ENCODE measurements at places on chromosomes 3 and 15.

GRCh38 chr3:52892625-52893311 is 4.6 kb downstream of the STIMATE start:
- peak; percentile 39 for DNase-seq

DNA sequence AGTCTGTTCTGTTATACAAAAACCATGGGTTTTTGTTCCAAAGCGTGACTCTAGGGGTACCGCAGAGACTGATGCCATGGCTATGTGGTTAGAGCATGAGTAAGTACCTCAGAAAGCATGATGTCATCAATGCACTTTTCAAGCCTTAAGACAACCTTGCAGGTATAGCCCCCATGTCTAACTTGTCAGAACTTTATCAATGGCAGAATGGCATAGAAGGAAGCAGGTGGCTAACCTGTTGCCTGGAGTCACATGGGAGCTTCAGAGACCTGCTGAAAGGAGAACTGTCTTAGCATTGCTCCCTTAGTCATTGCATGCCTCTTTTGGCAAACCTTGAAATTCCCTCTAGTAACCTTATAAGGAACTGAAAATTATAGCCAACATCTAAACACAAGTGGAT is 52.5 kb downstream of the EOMES start:
- no peak for DNase-seq

GRCh38 chr3:180430896-180431295 is 171.1 kb upstream of the TTC14 start:
- DNase-seq: no peak

- no peak for DNase-seq
These were observed 155.7 kb downstream of the KLF13 start for GRCh38 chr15:31482122-31482922.

GRCh38 chr15:95987886-95988573 is 342.5 kb upstream of the NR2F2 start:
- no peak for DNase-seq

- DNase-seq: no peak
These were observed 656.6 kb upstream of the NAALADL2 start for GRCh38 chr3:174202561-174202960.

DNA sequence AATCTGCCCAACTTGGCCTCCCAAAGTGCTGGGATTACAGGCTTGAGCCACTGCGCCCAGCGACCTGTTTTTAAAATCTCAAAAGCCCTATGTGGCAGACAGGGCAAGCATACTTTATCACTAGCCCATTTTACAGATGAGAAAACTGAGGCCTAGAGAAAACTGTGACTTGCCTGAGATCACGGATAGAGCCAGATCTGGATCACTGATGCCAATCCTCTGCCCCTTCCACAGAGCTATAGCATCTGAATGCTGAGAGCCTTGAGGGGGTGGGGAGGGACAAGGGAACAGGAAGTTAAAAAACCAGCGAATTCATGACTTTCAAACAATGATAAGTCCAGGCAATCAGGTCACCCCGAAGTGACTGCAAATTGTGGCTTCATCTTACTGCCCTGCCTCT is 7.3 kb downstream of the ANKRD63 start:
- no peak for DNase-seq

GRCh38 chr3:156429125-156429524 is 125.8 kb downstream of the SSR3 start:
- DNase-seq: no peak

DNA sequence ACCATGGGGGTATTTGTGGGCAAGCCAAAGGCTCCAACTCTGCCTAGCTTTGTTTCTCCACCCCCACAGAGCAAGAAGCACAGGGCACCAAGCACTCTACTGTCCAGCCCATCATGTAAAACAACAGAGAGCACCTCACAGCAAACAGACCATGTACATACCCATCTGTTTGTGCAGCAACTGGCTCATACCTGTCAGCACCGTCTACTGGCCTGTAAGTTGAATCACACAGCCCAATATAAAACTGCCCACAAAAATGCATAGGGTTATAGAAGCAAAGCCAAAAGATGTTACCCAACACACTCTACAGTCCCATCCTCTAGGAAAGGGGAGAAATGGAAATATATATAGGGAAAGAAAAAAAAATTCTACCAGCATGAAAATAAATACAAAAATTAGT is 139.7 kb upstream of the CPNE4 start:
- DNase-seq: no peak

GRCh38 chr15:89790661-89791060 is 14.5 kb downstream of the MESP2 start:
- no peak for DNase-seq

- DNase-seq: no peak
These were observed 37.9 kb downstream of the DPH6 start for GRCh38 chr15:35507932-35508638.

DNA sequence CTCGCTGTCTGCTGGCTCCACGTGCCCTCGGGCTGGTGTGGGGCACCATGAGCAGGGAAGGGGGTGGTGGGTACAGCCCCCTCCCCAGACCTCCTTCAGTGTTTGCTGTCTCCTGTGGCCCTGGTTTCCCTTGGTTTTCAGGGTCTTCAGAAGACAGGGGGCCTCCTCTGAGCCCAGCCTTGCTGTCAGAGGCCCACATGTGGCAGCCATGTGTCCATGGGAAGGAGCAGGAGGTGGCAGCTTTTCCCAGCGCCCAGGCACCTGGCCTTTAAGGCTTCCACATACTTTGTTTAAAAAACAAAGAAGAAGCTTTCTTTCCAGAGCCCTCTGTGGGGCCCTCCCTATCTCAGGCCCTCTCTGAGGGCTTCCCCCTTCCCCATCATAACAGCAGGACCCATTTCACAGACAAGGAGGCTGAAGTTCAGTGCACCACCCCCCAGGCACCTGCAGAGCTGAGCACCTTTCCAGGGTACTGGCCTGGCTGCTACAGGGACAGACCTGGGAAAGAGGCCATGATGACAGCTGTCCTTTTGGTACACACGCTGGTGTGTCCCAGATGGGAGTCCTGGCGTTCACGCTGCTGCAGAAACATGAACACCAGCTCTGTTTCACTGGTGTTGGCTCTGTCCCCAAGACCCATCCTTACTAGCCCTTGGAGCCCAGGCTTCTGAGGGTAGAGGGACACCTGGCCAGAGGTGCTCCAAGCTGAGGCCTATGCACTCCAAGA is 73.7 kb downstream of the DNAJB8 start:
- no peak for DNase-seq

DNA sequence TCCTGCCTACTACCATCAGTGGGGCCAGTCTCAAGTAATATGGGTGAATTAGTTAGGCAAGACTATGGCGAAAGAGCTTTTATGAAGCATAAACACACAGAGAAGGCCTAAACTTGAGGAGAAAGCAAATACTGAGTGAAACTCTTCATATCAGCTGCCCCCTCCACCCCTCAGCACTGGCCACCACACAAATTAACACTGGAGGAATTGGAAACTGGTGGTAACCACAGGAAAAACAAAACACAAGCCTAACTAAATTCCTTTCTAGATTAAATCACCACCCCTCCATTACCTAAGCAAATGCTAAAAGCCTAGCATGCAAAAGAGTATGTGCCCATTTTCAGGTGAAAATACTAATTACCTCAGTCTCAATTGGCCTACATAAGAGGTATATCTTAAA is 774.7 kb upstream of the NECTIN3 start:
- no peak for DNase-seq

DNA sequence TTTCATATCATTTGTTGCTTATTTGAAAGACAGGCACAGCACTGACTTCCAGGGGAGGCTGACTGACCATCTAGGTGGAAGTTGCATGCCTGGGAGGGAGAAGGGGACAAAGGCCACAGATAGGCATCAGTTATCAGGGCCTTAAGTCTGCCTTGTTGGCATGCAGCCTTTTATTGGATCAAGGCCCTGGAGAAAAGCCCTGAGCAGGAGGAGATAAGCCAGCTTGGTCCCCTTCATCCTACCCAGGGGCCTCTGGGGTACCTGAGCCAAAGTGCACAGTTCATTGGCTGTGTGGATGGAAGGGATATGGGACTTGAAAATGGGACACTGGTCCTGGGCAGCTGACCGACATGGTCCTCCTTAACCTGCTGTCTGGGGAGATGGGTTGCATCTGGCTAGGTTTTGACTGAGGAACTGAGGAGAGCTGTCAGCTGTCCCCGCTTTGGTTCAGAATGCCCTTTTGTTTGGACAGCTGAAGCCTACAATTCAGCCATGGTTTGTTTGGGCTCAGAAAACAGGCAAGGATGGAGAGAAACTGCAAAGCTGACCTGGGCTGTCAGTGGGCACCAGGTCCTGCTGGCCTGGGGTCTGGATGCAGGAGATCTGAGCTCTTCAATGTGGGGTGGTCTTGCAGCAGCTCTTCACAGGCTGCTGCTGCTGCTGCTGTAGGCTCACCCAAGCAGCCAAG is 60.0 kb downstream of the FLNB start:
- DNase-seq: no peak

- DNase-seq: no peak
These were observed 13.3 kb upstream of the CD47 start for GRCh38 chr3:108103886-108104797.

- DNase-seq: no peak
These were observed 20.0 kb upstream of the RBP1 start for GRCh38 chr3:139559541-139559940.

All from activated CD4-positive, alpha-beta T cell treated with anti-CD3 and anti-CD28 coated beads for 4 hours (primary cell).